Stimulated activated CD4-positive, alpha-beta T cell treated with anti-CD3 and anti-CD28 coated beads, Interleukin-2, amount 100 ng/mL, for 48 hours (primary cell): ENCODE measurements at places on chromosomes 13 and 19.

GRCh38 chr19:18650021-18650390, 13.2 kb downstream of the KLHL26 start:
- no peak for DNase-seq

- DNase-seq = no peak
Measured at GRCh38 chr13:110162866-110163658, 143.9 kb downstream of the COL4A1 start.

DNA sequence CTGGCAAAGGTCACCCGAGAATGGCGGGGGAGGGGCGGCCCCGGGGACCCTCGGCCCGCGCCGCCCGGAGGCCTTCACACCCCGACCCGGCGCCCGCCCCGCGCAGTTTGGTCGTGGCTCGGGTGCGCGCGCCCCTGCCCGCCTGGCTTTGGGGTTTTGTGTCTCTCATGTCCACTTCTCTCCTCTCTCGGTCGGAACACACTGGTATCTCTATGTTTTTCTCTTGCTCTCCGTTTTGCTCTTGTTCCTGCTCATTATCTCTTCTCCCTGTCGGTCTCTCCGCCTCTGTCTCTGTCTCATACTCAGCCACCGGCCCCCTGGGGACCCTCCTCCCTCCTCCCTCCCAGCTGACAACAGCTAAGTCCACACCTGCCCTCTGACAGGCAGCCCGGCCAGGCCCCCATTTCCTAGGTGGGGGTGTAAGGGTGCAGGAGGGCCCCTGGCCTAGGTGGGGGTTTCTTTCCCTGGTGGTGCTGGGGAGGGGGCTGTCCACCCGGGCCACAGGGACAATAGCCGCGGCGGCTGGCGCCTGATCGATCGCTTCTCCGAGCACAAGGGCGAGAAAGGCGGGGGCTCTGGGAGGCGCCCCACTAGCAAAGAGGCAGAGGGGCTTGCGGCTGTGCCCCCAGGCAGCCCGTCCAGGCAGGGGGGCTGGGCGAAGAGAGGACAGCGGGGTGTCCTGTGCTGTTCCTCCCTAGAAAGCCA, 2.3 kb downstream of the ONECUT3 start:
- no peak for DNase-seq

GRCh38 chr13:39148513-39148961, 110.3 kb downstream of the NHLRC3 start:
- DNase-seq = no peak
